ENCODE measurements at places on chromosomes 16 and 17. TPM values are rescaled to one million over a fixed set of nuclear protein-coding genes. Genes with fewer than 3 reads are reported as not detected.

USP7 gene
- 60.2 TPM for total RNA-seq

GRCh38 chr17:15260376-15261257 lies 4.5 kb downstream of the PMP22 start:
- H3K27me3 ChIP-seq, result no peaks in the 10 kb centered on the region
- H3K36me3 ChIP-seq, result no peaks in the 10 kb centered on the region
- peak overlapping the region; percentile 79 for H3K27ac ChIP-seq
- peak; percentile 71 for DNase-seq
- H3K4me3 ChIP-seq, result peak overlapping the region; percentile 41

KRTAP9-8 gene
- not detected for total RNA-seq

DNA sequence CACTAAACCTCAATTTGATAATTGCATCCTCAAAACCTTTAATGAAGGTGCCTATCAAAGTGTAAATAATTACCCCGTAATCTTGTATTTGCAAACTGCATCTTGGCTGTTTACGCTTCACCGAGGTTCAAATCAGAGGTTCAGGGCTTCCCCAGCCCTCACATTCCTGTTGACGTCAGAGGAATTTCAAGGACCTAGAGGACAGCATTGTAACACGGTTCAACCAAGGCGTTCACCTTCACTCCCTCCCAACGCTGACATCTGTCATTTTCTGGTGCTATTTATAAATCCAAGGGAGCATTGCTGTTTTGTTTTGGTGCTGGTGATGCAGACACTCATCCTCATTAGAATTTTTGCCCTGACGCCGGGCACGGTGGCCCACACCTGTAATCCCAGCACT lies 691.6 kb upstream of the RBFOX1 start:
- H3K36me3 ChIP-seq, result no peaks in the 10 kb centered on the region
- no peak overlapping the region for H3K4me3 ChIP-seq
- no peak overlapping the region for H3K27ac ChIP-seq
- no peaks in the 10 kb centered on the region for H3K27me3 ChIP-seq
- no peak for DNase-seq
- no peaks in the 10 kb centered on the region for H3K4me1 ChIP-seq

- H3K4me3 ChIP-seq, result no peak overlapping the region
- no peaks in the 10 kb centered on the region for H3K4me1 ChIP-seq
- H3K27me3 ChIP-seq, result no peaks in the 10 kb centered on the region
- DNase-seq, result no peak
- H3K36me3 ChIP-seq, result no peaks in the 10 kb centered on the region
- H3K27ac ChIP-seq, result no peak overlapping the region
Observed at GRCh38 chr16:25977121-25977520, 285.4 kb downstream of the HS3ST4 start.

CDH13 gene
- 23.0 TPM for total RNA-seq

DNA sequence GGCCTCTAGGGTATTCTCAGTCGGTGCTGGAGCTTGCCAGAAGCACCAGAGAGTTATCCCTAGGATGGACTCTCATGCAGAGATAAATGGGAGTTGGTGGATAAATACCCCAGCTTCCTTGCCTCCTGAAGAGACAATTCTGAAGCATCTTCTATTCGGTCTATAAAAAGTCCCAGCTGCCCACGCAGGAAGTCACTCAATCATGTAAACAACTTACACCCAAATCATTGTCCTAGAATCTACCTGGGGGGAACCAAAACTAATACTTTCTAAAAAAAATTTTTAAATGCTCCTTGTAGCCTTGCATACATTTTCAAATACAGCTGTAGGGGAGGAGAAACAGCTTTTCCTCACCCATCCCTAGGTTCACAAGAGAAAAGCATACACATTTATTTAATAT lies 66.6 kb upstream of the ELAC2 start:
- H3K27ac ChIP-seq, result no peak overlapping the region
- H3K27me3 ChIP-seq, result no peaks in the 10 kb centered on the region
- no peak overlapping the region for H3K4me3 ChIP-seq
